Aorta (tissue), 5 donors: ENCODE measurements at places on chromosomes 7 and 10.
A peak's percentile ranks its signal among the peaks of the same experiment; 100 is the strongest.

DNA sequence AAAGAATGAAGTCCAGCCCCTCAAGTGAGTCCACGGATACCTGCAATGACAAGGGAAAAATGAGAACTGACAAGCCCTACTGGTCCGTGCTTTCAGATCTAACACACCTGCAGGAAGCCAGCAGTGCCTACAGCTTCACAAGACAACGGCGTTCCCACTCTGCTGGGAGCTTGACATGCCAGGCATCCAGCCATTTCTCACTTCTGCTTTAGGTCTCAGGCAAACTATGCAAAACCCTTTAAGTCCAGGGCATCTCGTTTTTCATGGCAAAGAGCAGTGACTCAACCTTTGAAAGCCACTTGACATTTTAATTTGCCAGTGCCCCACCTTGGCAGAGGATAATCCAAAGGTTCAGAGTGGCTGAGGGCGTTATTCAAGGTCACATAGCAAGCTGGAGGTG is 49.1 kb upstream of the GPAM start:
- H3K36me3 ChIP-seq, result no peaks in the 10 kb centered on the region
- DNase-seq, result no peak
- H3K27ac ChIP-seq, result no peak overlapping the region
- no peak overlapping the region for H3K4me3 ChIP-seq
- H3K27me3 ChIP-seq, result no peaks in the 10 kb centered on the region

GRCh38 chr7:118005026-118005425 is 131.8 kb upstream of the CTTNBP2 start:
- no peaks in the 10 kb centered on the region for H3K4me1 ChIP-seq
- DNase-seq, result no peak
- H3K27ac ChIP-seq, result no peak overlapping the region
- H3K36me3 ChIP-seq, result no peaks in the 10 kb centered on the region
- no peak overlapping the region for H3K4me3 ChIP-seq

DNA sequence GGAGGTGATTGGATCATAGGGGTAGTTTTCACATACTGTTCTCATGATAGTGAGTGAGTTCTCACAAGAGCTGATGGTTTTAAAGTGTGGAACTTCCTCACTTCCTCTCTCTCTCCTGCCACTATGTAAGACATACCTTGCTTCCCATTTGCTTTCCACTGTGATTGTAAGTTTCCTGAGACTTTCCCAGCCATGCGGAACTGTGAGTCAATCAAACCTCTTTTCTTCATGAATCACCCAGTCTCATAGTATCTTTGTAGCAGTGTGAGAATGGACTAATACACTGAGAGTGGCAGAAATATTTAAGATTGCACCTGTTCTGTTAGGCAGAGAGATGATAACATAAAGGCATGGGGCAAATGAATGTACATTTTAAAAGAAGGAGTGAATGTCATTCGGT is 507.8 kb downstream of the SORCS3 start:
- H3K4me1 ChIP-seq, result no peaks in the 10 kb centered on the region
- no peak for DNase-seq
- no peaks in the 10 kb centered on the region for H3K27me3 ChIP-seq
- no peak overlapping the region for H3K27ac ChIP-seq

- peaks cover 11% of the 10 kb centered on the region for H3K4me1 ChIP-seq
- peak overlapping the region; percentile 87 for H3K4me3 ChIP-seq
- no peak for DNase-seq
- H3K27me3 ChIP-seq, result no peaks in the 10 kb centered on the region
Observed at GRCh38 chr7:44489955-44490350, 505 bp downstream of the NUDCD3 start.

DNA sequence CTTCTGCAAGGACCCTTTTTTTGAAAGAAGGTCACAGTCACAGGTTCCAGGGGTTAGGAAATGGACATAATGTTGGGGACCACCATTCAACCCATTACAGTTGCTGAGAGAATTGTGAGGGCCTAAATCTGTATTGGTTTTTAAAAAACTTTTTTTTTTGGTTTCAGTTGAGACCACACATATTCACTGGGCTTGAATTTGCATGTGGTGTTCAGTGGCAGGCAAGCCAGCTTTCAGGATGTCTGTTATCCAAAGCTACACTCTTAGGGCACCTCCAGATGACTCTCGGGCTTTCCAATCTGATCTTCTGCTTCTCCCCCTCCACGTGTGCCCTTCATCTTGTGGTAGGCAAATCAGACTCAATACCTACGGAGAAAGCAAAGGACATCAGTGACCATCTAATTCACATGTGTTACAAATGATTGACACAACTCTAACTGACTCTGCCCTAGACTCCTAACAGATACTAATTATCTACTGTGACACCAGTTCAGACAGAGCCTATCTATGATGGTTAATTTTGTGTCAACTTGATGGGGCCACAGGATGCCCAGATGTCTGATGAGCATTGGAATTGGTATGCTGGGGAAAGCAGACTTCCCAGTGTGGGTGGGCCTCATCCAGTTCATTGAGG is 93.3 kb upstream of the ELMO1 start:
- H3K27me3 ChIP-seq, result no peaks in the 10 kb centered on the region
- no peaks in the 10 kb centered on the region for H3K36me3 ChIP-seq
- H3K4me1 ChIP-seq, result peaks cover 3% of the 10 kb centered on the region
- DNase-seq, result no peak
- H3K4me3 ChIP-seq, result no peak overlapping the region

GRCh38 chr7:81515009-81515408 is 254.8 kb downstream of the HGF start:
- H3K36me3 ChIP-seq, result no peaks in the 10 kb centered on the region
- no peak overlapping the region for H3K4me3 ChIP-seq

GRCh38 chr7:137953043-137953664 is 48.7 kb downstream of the CREB3L2 start:
- no peaks in the 10 kb centered on the region for H3K27me3 ChIP-seq
- no peak for DNase-seq
- H3K4me3 ChIP-seq, result no peak overlapping the region
- H3K36me3 ChIP-seq, result no peaks in the 10 kb centered on the region
- H3K4me1 ChIP-seq, result peaks cover 10% of the 10 kb centered on the region
- H3K27ac ChIP-seq, result no peak overlapping the region

DNA sequence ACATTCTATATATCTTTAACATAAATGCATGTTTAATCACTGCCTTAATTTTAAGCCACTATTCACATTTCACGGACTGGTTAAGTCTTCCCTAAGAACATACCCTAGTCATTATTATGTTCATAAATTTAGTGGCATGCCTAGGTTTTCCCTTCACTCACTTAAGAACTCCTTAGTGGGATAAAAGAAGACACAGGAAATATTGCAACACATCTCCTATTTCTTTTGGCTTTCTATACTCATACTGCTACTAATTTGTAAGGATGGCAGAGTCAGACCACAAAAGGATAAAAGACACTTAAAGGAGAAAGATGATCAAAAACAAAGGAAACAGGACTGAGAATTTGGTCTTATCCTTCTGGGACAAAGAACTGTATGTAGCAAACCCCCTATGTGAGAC is 951.4 kb downstream of the SORCS3 start:
- H3K27ac ChIP-seq, result no peak overlapping the region
- H3K36me3 ChIP-seq, result no peaks in the 10 kb centered on the region
- H3K27me3 ChIP-seq, result no peaks in the 10 kb centered on the region
- H3K4me1 ChIP-seq, result no peaks in the 10 kb centered on the region
- no peak for DNase-seq
- H3K4me3 ChIP-seq, result no peak overlapping the region

DNA sequence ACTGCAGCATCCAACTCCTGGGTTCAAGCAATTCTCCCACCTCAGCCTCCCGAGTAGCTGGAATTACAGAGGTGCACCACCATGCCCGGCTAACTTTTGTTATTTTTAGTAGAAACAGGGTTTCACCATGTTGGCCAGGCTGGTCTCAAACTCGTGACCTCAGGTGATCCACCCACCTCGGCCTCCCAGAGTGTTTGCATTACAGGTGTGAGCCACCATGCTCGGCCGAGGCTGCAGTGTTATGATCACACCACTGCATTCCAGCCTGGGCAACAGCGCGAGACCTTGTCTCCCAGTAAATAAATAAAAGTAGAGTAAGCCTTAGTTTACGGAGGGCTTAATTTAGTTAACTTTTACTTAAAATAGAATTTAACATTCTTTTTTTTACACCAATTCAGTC is 23.7 kb upstream of the IGF2BP3 start:
- no peak overlapping the region for H3K4me3 ChIP-seq
- H3K4me1 ChIP-seq, result no peaks in the 10 kb centered on the region
- no peak overlapping the region for H3K27ac ChIP-seq
- H3K27me3 ChIP-seq, result no peaks in the 10 kb centered on the region

DNA sequence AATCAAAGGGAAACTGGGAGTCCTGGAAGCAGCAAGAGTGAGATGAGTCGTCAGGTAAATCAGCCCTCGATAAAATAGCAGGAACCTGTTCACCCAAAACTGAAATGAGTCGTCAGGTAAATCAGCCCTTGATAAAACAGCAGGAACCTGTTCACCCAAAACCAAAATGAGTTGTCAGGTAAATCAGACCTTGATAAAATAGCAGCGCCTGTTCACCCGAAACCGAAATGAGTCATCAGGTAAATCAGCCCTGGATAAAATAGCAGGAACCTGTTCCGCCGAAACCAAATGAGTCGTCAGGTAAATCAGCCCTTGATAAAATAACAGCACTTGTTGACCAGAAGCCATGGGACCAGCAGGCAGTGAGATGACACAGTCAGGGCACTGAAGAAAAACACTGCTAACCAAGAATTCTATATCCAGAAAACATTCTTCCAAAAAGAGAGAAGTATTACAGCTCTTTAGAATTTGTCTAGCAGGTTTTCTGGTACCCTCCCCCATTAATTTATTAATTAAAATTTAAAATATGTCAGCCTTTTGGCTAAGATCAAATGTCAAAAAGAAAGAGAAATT is 3.4 kb upstream of the CYP2E1 start:
- H3K4me1 ChIP-seq, result no peaks in the 10 kb centered on the region
- no peaks in the 10 kb centered on the region for H3K36me3 ChIP-seq
- no peak overlapping the region for H3K4me3 ChIP-seq
- H3K27ac ChIP-seq, result no peak overlapping the region
- no peaks in the 10 kb centered on the region for H3K27me3 ChIP-seq

GRCh38 chr10:48606530-48607355 is 1.9 kb upstream of the ARHGAP22 start:
- H3K4me1 ChIP-seq, result no peaks in the 10 kb centered on the region
- DNase-seq, result peak; percentile 72
- no peak overlapping the region for H3K27ac ChIP-seq
- no peak overlapping the region for H3K4me3 ChIP-seq
- no peaks in the 10 kb centered on the region for H3K27me3 ChIP-seq

DNA sequence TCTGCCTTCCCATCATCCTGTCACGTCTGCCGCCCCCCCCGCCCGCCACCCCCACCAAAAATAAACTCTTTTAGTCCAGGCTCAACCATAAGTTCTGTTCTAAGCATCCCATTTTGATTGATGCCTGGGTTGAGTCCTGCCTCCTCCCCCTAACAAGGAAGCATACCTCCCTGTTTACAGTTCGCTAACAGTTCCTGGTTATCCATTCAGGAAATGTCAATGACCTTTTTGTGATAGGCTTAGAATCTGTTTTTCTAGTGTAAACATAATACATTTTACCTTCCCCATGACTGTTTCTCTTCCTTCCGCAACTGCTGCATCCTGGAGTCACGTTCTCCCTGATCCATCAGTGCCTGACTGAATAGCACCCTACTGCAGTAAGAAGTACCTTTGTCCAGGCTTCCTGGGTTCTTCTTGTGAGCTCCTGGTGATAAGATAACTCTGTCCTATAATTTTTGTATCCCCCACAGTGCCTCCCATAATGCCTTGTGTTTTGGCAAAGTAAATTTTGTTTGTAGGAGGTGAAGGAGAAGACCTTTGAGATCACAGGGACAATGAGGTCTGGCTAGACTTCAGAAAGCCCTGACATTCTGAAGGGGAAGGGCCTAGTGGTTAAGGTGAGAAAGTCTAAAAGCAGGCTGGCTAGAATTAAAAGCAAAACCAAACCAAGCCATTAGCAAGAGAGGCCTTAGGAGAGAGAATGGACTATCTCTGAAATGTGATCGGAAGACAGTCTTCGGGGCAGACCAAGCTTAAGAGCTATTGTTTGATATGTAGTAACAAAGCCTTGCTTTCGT is 7.3 kb downstream of the AGFG2 start:
- H3K27ac ChIP-seq, result peak overlapping the region; percentile 96
- H3K4me1 ChIP-seq, result peaks cover 16% of the 10 kb centered on the region
- no peaks in the 10 kb centered on the region for H3K36me3 ChIP-seq
- no peak overlapping the region for H3K4me3 ChIP-seq

DNA sequence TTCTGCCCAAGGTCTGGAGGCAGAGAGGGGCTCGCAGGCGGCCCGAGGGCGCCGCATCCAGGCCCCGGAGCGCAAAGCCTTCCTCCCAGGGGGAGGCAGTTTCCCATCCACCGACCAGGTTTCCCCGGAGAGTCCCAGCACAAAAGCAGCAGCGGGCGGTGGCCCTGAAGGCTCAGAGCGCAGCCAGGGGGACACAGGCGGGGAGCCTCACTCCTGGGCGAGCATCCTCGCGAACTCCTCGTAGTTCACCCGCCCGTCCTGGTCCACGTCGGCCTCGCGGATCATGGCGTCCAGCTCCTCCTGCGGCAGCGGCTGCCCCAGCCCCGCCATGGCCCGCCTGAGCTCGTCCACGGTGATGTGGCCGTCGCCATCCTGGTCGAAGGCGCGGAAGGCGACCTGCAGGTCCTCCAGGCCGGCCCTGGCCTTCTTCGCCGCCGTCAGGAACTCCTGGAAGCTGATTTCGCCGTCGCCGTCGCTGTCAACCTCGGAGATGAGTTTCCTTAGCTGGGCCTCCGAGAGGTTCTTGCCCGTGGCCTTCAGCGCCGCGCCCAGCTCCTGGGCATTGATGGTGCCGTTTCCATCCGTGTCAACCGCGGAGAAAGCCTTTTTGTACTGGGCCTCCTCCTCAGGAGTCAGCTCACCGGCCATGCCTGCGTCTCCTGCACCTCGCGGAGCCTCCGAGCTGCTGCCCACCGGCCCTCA is 428 bp downstream of the CALML5 start:
- no peak for DNase-seq
- no peaks in the 10 kb centered on the region for H3K4me1 ChIP-seq
- H3K4me3 ChIP-seq, result no peak overlapping the region
- H3K27ac ChIP-seq, result no peak overlapping the region
- no peaks in the 10 kb centered on the region for H3K27me3 ChIP-seq
